ENCODE measurements at places on chromosomes 5 and 9.

- no peak for DNase-seq
Observed at GRCh38 chr9:131613921-131614320, 68.6 kb downstream of the PRRT1B start.

- DNase-seq: no peak
Observed at GRCh38 chr5:152259702-152260101, 145.4 kb downstream of the NMUR2 start.

DNA sequence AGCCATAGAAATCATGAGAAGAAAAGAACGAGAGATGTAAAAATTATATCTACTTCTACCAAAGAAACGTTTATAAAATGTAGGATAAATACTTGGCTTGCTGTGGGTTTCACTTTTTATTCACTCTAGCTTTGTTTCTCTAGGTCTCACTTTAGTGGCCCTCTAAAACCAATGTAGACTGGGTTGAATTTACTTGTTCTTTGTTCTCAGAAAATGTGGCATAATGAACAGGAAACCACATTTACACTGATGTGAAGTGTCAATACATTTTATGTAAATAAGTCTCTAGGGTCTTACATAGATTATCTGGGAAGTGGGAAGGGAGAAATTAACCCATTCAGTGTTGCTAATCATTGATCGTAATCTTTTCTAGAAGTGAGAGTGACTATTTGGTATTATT, 58.9 kb downstream of the PLPPR1 start:
- DNase-seq: no peak

DNA sequence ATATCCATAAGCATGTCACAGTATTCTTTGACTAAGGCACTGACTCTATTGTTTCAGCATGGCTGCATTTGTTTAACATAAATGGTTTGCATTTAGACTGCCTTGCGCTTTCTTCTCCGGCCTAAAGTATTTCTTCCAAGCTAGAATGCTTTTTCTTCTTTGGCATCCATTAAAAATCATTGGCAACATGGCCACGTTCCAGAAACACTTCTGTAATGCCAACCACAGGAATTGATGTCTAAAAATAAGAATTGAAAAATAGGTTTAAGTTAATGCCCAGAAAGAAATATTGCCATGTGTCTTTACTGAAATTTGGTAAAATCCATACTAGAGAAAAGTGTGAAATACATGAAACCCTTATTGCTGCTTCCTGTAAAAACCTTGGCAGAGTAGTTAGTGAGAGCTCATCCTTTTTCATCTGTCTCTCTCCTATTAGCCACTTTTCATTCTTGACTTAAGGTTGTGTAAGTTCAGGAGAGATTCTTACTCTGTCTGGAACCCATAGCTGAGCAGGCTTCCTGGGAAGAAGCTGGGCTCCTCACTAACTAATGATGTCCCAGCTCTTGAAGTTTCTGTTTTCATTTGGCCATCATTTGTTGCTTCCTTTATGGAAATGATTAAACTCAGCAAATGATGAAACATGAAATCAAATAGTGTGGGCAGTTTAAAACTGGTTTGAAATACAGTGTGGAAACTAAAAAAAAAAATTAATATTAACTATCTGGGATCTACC, 58.2 kb upstream of the RPS23 start:
- DNase-seq: no peak

GRCh38 chr5:59517926-59518585, 375.5 kb downstream of the PDE4D start:
- DNase-seq: no peak

DNA sequence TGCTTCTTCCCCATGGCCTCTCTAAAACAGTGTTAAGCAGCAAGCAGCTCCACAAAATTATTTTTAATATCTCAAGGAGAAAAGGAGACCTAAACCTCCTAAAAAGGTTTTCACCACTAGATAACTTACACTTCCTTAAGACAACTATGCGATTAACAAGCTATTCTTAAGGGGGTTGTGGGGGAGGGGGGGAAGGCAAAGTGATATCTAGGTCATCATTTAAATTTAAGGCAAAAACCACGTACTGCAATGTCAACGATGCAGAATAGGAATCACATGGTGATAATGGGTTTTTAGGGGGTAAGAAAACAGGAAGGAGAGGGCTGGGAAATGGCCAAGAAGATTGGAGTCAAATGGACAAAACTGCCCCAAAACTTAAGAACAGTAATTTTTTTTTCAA, 32.6 kb downstream of the CSNK1A1 start:
- DNase-seq: no peak

DNA sequence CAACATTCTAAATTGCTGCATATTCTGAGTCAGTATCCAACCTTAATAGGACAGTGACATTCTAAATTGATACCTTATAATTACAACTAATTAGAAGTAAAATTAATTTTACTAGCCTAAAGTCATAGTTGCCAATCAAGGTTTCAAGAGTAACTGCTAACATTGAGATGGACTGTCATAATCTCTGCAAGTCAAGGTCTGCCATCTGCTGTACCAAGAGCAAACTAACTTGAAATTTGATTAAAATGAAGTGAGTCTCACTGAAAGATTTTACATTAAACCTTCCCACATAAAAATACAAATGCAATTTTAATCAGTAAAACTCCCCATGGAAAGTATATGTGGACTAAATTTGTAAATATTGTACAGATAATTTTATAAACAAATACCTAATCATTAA, 235.3 kb downstream of the PRDM9 start:
- DNase-seq: no peak

DNA sequence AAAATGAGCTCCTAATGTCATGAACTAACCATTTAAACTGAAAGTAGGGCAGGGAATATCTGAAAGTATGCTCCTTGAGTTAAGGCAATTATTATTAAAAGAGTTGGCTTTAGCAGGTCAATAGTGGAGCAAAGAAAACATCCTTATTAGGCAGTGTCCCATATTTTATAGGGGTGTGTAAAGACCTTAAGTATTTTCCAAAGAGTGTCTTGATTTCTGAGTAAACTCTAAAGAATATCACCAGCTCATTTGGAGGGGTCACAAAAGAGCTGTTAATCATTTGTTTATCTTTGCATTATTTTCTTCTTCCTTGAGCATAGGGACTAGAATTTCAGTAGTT, 109.3 kb downstream of the MUSK start:
- no peak for DNase-seq

DNA sequence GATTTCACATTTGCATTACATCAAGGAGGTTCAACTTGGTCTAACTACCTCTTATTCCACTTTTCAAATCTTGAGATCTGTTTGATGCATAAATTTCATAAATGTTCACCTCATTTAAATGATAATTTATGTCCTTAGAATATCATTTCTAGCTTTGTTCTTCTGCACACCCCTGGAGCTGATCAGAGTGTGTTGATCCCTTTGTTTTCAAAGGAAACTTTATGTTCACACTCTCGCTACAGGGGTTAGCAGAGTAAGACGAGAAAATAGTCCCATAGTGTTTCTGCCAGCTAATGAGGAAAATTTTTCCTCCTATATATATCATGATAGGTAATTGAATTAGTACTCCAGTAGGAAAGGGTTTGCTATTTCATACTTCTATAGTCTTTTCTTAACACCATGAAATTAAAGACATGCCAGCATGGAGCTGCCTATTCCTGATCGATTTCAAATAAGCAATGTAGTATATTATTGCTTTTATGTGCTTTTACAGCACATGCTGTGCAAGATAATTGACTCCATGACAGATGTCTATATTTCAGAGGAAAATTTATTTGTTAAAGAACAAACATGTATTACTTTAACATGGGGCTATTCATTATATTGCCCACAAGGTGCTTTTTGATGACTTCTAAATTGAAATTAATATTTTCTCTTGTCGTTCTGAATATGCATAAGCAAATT, 4.8 kb upstream of the PAM start:
- no peak for DNase-seq

GRCh38 chr9:121987314-121987713, 105.8 kb downstream of the TTLL11 start:
- no peak for DNase-seq

- DNase-seq: no peak
Observed at GRCh38 chr9:76338418-76338817, 55.8 kb downstream of the RFK start.

DNA sequence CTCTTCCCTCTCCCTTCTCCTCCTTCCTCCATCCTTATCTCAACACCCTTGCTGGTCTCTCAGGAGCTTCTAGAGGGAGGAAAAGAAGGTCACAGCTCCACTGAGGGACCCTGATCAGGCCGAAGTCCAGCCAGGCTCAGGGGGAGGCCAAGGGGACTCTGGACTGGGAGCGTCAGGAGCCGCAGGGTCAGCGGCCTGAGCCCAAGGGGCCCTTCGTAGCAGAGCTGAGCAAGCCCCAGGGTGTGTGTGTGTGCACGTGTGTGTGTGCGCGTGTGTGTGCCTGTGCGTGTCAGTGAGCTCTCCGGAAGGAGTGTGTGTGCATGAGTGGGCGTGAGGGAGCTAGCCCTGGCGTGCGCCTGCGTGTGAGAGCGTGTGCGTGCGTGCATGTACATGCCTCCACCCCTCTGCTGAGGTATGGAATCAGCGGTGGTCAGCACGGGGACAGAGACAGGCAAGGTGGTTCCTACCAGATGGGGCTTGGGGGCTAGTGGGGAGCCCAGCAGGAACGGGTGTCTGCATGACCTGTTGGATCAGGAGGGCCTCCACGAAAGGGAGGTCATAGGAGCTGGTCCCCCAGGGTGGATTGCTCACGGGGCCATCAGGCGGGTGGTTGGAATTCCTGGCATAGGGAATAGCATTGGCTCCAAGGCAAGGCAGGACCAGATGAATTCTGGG, 10.0 kb upstream of the AGPAT2 start:
- no peak for DNase-seq

GRCh38 chr5:79008362-79008761, 23.3 kb upstream of the ARSB start:
- no peak for DNase-seq

DNA sequence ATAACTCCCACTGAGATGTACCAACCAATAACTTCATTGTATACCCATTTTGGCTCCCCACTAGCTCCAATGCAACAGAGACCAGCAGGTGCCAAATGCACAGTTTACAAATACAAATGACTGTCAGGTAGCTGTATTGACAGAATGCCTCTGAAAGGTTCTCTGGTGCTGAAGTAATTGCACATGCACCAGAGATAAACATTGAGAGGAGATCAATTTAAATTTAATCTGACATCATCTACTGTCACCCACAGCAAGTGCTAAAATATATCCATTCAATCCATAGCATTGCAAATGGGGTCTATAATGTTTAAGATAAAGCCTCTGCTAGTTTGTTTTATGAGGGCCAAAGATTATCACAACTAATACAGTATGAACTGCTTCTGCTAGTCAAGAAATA, 80.2 kb downstream of the STX17 start:
- DNase-seq: no peak

DNA sequence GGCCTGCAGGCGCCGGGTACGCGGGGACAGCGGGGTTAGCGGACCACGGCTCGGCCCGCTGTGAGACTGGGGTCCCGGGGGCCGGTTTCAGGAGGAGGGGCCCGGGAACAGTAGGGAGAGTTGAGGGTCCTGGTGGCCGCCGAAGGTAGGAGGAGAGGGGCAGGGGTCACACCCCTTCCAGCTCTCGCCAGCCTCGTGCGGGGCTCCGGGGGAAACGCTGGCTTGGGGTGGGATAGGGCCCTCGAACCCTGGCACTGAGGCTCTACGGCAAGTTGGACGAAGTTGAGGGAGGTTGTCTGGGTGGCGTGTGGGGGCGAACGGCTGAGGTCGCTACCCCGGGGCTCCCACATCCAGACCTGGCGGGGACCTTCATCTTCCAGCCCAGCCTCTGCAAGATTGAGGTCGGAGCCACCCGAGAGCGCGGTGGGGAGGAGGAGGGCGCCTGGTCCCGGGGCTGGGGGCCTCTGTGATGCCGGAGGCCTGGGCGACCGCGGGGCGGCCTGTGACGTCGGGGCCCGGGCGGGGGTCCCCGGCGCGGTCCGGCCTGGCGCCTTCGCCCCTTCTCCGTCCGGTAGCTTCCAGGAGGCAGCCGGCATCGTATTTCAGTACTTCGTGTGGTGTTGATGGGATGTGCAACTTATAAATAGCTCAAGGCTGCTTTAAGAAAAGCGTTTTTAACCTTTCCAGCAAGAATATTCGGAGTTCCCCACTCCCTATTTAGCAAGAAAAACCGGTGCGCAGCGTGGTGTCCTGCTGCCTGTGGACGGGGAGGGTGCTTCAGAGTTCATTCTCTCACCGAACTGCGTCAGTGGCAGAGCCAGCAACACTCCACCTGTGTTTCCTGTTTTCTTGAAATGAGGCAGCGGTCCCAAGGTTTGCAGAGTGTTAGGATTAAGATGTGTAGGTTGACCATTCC, 902 bp downstream of the HABP4 start:
- DNase-seq: peak; percentile 40

DNA sequence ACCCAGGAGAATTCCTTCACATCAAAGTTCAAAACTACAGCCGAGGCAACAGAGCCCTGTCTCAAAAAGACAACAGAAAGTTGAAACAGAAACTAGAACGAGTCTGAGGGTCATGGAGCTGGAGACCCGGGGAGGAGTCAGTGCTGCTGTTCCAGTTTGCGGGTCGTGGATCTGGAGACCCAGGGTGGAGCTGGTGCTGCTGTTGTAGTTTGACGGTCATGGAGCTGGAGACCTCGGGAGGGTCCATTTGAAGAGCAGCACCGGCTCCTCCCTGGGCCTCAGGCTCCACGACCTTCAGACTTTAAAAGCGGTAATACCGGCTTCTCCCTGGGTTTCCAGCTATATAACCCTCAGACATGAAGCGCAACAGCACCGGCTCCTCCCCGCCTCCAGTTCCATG, 13.0 kb upstream of the LCN15 start:
- no peak for DNase-seq

GRCh38 chr5:11904265-11904906, at the start of gene CTNND2:
Gene CTNND2, minus strand, starts transcription at chr5:11904446. Its CDS starts 593 bp downstream, at chr5:11903853.
- DNase-seq: no peak

DNA sequence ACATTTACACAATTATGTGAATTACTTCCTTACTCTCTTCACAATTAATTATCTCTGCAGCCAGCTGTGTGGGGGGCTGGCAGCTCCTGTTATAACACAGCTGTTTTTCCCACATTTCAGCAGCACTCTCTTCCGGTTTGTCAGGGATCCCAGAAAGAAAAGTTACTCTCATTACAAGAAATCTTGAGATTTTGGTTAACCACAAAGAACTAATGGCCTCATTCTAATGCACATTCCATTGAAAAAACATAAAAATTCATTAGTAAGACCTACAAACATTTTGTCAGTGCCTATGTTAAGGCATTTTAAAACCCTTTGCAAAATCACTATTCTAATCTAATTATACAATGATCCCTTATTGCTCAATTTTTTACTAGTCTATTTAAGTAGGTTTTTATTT, 64.1 kb downstream of the PDE4D start:
- no peak for DNase-seq

GRCh38 chr9:89139455-89139854, 39.2 kb downstream of the SHC3 start:
- DNase-seq: no peak

DNA sequence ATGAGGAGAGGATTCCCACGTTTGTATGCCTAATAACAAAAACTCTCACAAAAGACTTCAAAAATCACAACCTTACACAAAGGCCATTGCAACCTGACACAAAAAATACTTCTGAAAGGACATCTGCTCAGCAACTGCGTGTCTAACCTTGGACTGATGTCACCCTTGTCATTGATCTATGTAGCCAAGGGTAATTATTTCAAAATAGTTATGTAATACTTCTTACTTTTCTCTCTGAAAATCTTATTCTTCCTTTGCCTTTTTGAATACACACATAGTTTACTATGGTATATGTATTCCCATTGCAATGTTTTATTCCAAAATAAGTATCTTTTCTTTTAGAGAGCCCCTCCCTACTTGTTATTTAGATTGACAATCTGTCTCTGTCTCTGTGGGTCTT, 355.3 kb downstream of the MSX2 start:
- DNase-seq: no peak

Data from CD4-positive, alpha-beta T cell treated with Interleukin-15 for 4 hours (primary cell).